ENCODE measurements at places on chromosomes 2 and 18.

DNA sequence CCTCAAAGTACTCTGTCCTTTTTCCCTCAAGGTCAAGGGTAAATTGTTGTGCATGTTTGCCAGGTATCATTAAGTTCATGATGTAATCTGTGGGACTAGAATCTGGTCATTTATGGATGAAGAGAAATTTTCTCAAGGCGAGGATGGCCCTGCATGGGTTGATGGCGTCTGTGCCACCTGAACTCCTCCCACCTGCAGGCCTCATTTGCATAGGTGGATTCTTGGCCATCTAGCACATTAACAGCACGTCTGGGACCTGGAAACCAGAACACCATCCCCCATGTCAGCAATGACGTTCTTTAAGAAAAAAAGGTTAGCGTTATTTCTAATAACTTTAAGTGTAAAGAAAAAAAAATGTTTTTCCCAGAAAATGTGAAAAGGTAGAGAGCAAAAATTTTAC, 145.8 kb downstream of the ESCO1 start:
- DNase-seq = no peak

- DNase-seq = no peak
These were observed 929 bp upstream of the CREG2 start for GRCh38 chr2:101388232-101388631.

DNA sequence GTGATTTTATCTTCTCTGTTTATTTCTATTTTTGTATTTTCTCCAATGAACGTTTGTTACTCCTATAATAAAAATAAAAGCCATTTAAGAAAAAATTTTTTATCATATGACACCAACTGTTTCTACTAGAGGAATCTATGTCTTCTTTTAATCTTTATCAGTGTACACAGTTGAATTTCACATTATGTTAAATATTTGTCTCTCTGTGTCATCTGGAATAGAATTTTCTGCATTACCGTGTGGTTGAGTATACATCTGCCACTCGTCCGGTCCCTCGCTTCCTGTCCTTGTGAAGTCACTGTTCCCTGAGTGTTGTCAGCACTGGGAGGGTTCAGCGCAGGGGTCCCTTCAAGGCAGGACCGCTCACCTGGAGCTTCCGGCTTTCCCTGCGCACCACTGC, 99.2 kb downstream of the LDLRAD4 start:
- no peak for DNase-seq

GRCh38 chr2:27489118-27489497, 435 bp downstream of the IFT172 start:
- DNase-seq = peak; percentile 18

GRCh38 chr2:78535395-78535794, 490.1 kb upstream of the REG3G start:
- no peak for DNase-seq

- DNase-seq = no peak
These were observed 100.2 kb upstream of the MYCN start for GRCh38 chr2:15840148-15840547.

DNA sequence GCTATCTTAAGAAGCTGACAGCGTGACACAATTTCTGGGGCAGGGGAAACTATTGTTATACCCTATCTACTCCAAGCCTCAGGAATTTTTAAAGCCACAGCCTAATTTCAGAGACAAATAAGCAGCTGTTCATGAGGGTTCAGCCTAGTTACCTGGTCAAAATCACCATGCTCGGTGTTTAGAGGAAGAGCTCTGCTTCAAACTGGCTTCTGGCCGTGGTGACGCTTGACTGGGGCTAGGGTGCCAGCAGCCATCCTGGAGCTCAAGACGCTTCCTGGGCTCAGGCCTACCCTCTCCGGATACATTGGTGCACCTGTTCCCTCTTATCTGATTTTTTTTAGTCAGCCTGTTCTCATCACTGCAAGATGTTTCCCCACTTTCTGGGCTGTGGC, 41.7 kb downstream of the FRZB start:
- DNase-seq = no peak

DNA sequence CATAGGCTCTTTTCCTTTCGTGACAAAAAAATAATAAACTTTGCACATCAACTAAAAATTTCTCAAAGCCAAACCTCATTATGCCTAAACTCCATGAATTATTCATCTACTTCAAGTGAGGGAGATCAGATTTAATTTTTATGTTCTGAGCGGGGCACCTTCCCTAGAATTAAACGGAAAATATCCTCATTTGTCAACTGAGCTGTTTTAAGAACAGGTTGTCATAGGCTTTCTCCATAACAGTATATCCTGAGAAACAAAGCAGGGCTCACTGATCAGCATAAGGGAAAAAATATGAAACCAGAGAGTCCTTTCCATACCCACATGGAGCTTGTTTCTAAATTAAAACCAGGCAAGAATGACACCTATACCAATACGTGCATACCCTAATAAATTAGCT, 131.5 kb upstream of the CHAC2 start:
- DNase-seq = no peak

- no peak for DNase-seq
These were observed 390.9 kb upstream of the VWC2L start for GRCh38 chr2:214019973-214020345.

DNA sequence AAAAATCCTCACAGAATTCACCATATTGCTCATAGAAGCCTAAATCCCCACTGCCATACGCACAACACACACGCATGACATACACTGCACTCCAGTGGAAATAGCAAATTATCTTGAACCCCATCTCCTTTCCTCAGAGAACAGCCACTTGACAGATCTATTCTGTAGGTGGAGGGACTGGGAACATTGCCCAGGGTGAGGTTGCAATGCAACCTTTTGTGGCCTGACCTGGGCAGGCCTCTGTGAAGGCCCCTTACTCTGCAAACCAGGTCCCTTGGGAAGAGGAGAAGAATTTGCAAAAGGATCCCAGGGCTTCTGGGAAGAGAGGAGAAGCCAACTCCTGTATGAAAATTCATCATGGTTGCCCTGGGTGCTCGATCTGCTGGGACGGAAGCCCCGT, 51.9 kb downstream of the SDC1 start:
- no peak for DNase-seq

DNA sequence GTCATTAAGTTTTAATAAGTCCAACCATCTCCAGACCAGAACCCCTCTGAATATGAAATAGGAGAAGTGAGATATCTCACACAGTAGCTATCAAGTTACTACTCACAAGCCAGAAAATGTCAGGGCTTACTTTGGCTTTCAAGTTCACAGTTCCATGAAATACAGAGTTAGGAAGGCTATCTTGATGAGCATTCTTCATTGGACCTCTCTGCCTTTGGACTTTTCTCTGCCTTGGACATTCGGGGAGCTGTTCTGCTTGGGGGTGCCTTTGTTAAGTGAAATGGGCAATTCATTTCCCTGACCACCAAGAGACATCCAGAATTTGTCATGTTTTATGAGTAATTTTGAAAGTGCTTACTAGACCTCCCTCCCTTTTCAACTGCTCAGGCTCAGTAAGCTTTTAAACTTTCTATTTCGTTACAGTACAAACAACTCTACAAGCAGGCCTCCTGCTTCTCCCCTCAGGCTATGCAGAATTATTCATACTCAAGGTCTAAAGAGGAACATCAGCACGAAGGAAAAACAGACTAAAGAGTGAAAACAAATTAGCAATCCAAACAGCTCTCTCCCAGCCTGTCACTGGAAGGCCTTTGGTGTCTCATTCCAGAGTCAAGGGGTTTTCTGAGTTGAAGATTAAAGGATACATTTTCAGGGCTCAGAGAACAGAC, 95.3 kb downstream of the MREG start:
- DNase-seq = peak; percentile 82

GRCh38 chr18:53375621-53376020, 848.8 kb downstream of the MBD2 start:
- DNase-seq = no peak

GRCh38 chr2:127985735-127986134, 42.1 kb downstream of the SAP130 start:
- no peak for DNase-seq

DNA sequence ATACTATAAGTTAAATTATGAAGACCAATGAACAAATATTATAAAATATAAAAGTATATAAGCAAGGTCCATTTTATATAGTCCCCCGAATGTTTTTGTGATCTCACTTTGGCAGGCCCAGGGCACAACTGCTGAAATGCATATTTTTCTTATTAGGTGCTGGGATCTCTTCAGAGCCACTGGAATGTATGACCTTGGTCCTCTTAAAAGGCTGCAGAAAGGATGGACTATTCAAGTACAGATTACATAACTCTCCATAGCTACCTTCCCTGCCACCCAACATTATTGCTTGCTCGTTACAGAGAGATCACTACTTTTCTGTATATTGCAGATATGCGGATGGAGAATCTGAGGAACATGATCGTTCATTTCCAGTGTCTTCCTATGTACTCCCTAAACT, 925.6 kb upstream of the CELF4 start:
- DNase-seq = no peak
